ENCODE measurements at places on chromosomes 4 and X. TPM values are rescaled to one million over a fixed set of nuclear protein-coding genes. Genes with fewer than 3 reads are reported as not detected.

ENPEP gene
- total RNA-seq, result 1.7 TPM

GASK1B gene
- total RNA-seq, result 69.7 TPM

DNA sequence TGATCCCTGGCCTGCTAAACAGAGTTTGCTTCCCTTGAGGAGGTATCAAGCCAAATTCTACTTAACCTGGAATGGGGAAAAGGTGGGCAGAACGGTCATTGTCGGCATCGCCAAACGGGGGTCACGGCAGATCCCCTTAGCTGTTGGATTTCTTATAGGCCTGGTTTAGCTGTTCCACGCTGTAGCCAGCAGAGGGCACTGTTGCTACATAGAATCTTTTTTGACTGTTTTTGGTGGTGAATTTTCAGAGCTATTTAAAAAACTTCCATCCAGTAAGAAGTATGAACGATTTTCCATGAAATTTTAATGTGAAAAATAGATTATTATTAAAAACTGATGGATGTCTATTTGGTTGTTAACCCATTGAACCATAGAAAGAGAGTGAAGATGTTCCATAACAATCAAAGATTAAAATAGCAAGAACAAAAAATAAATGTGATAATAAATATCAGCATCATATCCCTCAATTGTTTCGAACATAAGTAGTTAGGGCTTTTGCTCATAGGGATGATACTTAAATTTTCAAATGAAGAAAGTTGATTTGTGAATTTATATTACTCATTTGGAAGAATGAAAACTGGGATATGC lies 56.6 kb downstream of the LINC00632 start:
- DNase-seq, result peak; percentile 74

- no peak for DNase-seq
These were observed 7.9 kb upstream of the MBTPS2 start for GRCh38 chrX:21831496-21831895.

DNA sequence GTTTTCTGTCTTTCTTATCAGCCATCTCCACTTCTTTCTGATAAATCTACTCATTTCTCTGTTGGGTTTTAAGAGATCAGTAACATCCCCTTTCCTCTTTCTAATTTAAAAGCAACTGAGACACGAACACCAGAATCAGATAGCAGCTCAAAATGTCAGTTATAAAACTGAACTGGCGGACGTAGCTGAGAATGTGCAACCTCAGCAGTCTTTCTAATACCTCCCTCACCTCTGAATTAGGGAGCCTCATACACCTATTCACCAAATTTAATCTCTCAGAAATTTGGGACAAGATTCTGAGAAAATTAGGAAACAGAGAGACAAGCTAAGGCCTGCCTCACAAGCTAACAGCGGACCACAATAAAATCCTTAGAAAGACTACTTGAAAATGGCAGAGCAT lies 52.0 kb upstream of the ACSL4 start:
- DNase-seq, result no peak

ABLIM2 gene
- total RNA-seq, result 30.8 TPM

DNA sequence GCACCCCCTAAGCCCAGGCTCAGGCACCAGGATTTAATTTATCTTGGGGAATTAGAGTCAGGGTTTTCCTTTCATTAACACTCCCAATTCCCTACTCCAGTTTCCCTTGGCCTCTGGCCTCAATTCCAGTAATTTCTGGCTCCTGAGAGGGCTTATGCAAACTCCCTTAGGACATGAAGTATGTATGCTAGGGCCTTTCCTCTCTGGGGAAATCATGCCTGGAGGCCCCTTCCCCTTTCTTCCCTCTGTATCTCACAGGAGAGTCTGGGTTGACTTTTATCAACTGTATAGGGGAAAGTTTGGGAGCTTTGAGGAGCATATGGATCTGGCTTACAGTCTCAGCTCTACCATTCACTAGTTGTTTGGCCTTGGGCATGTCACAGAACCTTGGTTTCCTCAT lies 169.5 kb downstream of the SHROOM4 start:
- DNase-seq, result no peak

- DNase-seq, result no peak
These were observed 1986.1 kb downstream of the ARAP2 start for GRCh38 chr4:34258176-34258575.

GRCh38 chr4:7298619-7299009 lies 106.3 kb downstream of the SORCS2 start:
- DNase-seq, result no peak

GAB3 gene
- 2.9 TPM for total RNA-seq

MAGT1 gene
- total RNA-seq, result 34.5 TPM

TLR8 gene
- 0.53 TPM for total RNA-seq

DNA sequence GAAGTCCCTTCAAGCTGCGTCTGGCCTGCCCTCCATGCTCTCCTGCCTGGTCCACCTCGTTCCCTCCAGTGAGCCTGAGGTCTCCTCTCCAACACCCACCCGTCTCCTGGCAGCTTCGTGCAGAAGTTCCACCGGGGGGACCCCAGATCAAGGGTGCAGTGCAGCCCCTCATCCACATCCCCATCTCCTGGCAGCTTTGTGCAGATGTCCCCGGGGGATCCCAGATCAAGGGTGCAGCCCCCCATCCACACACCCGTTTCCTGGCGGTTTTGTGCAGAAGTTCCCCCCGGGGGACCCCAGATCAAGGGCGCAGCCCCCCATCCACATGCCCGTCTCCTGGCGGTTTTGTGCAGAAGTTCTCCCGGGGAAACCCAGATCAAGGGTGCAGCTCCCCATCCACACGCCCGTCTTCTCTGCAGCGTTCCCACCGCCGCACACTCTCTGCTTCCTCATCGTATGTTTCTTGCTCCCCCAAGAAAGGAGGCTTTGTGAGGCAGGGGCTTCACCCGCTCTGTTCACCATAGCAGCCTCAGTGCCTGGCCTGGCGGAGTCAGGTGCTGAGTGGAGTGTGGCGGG lies 35.7 kb downstream of the PIGG start:
- no peak for DNase-seq

CT83 gene
- not detected for total RNA-seq

TRIM60 gene
- total RNA-seq, result not detected

CFAP47 gene
- total RNA-seq, result not detected

DNA sequence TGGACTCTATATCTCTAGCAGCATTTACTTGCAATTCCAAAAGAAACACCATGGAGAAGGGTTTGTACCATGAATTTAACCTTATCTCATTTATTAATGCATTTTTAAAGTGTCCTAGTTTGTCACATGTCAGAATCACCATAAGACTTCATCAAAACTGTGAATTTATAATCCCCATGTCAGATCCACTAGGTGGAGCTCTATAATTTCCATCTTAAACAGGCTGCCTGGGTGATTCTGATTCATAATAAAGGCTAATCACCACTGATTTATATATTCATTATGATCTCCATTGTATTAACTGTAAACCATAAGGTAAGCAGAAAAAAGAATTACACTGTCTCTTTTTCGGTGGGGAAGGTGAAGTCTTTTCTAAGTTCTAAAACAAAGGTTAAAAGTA lies 4.0 kb downstream of the TCEAL2 start:
- DNase-seq, result no peak

DNA sequence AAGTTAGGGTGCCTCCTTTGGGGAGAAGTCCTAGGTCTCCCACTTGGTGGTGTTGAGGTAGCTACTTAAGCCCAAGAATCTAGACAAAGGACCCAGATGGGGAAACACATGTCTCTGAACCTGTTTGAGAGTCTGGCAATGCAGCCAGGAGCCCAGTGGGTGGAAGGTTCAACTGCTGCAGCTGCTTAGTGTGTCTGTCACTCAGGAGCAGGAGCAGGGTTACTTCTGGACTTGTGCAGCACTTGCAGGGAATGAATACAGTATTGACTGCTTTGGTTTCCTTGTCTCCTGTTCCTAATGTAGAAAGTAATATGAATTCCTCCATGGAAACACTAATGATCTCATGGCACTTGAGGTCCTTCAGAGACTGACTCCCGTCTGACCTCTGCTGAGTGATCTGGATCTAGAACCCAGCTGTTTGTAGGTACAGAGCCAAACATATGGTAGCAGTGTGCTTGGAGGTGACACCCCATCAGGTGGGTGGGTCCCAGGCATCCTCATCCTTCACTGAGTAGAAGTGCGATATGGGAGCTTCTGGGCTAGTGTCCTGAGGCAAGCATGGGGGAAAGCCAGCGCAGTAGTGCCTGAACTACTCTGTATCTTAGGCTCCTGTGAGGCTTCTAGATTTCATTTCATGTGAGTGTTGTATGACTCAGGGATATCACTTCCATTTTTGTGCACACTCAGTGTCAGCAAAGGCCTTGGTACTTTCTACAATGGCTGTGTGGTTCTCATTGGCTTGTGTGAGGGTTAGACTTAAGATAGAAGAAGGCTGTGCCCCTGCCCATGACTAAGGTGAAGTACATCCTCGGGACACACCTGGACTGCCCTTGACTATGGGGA lies 85.0 kb upstream of the WDR1 start:
- no peak for DNase-seq

DNA sequence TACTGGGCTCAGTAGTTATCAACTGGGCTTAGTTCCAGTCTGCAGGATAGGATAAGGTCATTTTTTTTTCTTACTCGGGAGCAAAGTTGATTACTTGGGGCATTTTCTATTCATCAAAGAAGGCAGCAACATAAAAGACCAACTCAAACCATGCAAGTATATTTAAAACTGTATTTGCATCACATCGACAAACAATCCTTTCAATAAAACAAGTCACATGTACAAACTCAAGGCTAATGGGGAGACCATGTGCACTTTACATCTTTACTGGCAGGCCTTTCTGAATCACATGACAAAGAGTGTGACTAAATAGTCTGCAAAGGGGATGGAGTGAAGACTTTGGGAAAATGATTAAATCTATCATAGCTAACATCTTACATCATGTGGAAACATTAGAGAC lies 610.4 kb upstream of the BOD1L1 start:
- no peak for DNase-seq

GRCh38 chr4:133565379-133565778 lies 416.3 kb downstream of the PCDH10 start:
- no peak for DNase-seq

UNC5C gene
- 13.3 TPM for total RNA-seq
